ENCODE measurements at places on chromosomes 12 and 14.

DNA sequence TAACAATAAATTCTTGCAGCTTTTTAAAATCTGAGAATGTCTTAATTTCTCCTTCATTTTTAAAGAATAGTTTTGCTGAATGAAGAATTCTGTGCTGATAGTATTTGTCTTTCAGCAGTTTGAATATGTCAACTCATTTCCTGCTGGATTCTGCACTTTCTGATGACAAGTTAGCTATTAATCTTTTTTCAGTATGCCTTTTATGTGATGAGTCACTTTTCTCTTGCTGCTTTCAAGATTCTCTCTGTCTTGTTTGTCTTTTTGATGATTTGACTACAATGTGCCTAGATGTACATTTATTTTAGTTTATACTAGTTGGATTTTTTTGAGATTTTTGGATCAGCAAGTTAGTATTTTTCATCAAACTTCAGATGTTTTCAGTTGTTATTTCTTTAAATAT is 87.9 kb upstream of the AVPR1A start:
- no peak for DNase-seq

GRCh38 chr12:131734336-131735152 is 23.7 kb downstream of the SFSWAP start:
- DNase-seq = no peak

GRCh38 chr12:92973614-92974013 is 44.5 kb upstream of the EEA1 start:
- DNase-seq = no peak

DNA sequence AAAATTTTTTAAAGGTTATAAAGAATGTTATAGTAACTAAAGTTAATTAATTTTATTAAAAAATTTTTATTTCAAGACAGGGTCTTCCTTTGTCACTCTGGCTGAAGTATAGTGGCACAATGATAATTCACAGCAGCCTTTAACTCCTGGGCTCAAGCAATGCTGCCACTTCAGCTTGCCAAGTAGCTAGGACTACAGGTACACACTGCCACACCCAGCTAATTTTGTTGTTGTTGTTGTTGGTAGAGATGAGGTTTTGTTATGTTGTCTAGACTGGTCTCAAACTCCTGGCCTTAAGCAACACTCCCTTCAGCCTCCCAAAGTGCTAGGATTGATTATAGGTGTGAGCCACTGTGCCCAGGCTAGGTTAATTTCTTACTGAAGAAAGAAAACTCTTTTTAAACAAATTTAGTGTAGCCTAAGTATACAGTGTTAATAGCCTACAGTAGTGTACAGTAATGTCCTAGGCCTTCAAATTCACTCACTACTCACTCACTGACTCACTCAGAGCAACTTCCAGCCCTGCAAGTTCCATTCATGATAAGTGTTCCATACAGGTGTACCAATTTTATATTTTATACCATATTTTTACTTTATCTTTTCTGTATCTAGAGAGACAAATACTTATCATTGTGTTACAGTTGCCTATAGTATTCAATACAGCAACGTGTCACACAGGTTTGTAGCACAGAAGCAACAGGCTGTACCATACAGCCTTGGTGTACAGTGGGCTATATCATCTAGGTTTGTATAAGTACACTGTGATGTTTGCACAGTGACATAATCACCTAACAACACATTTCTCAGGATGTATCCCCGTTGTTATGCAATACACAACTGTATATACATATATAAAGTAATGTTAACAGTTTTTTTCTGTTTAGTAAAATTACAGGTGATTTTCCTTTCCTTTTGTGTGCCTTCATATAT is 24.7 kb upstream of the DNAAF2 start:
- DNase-seq = no peak

GRCh38 chr12:84816916-84817695 is 95.5 kb downstream of the SLC6A15 start:
- DNase-seq = no peak

- no peak for DNase-seq
These were observed 129.0 kb downstream of the ASCL4 start for GRCh38 chr12:107903341-107904061.
